ENCODE measurements at places on chromosomes 12 and 14. TPM values are rescaled to one million over a fixed set of nuclear protein-coding genes. Genes with fewer than 3 reads are reported as not detected.

Gene RERG
- total RNA-seq: 7.6 TPM

Gene DCTN2
- total RNA-seq: 168 TPM

Gene EMP1
- total RNA-seq: 237 TPM

Gene NANOG
- 0.12 TPM for total RNA-seq

Gene SDSL
- total RNA-seq: 1.8 TPM

Gene HOTAIR
- total RNA-seq: 5.6 TPM

Gene HELB
- total RNA-seq: 4.6 TPM

Gene RNFT2
- total RNA-seq: 1.2 TPM

Gene RAPGEF3
- 13.4 TPM for total RNA-seq

Gene HAL
- total RNA-seq: 128 TPM

Gene OR6C2
- total RNA-seq: not detected

Gene CD69
- total RNA-seq: 2.2 TPM

Gene IPO8
- total RNA-seq: 29.2 TPM

Gene ENDOU
- 12.6 TPM for total RNA-seq

Gene USP44
- total RNA-seq: 0.42 TPM

Gene RIN3
- total RNA-seq: 8.0 TPM

Gene B4GALNT3
- total RNA-seq: 35.8 TPM

Gene ESPL1
- 4.7 TPM for total RNA-seq

Gene ARF6
- total RNA-seq: 102 TPM

Gene MIP
- total RNA-seq: not detected

Gene ATP5F1B
- total RNA-seq: 360 TPM

Gene SMCO2
- not detected for total RNA-seq

Gene ABCB9
- 3.4 TPM for total RNA-seq

Gene CACNA1C
- 2.4 TPM for total RNA-seq

Gene CCDC197
- not detected for total RNA-seq
